ENCODE measurements at places on chromosomes 6 and 20.

- no peak for DNase-seq
These were observed 272.4 kb upstream of the EXOC2 start for GRCh38 chr6:965343-965742.

DNA sequence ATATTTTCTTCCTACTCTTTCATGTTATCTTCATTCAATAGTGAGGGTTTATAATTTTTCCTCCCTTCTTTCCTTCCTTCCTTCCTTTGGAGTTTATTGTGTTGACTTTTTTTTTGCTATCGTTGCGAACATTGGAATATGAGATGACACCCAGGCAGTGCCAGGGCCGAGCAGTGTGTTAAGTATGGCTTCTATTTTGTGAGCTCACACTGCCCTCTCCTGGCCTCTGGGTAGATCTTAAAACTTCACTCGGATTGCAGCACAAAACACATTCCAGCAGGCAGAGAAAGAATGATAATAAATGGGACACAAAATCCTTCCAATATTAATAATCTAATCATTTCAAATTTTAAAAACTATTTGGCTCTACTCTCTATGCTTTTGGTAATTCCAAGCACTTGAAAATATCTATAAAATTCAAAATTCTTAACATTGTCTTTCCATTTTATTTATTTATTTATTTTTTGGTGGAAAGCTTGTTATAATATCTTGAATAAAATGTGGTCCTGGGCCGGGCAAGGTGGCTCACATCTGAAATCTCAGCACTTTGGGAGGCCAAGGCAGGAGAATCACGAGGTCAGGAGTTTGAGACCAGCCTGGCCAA, 147.4 kb upstream of the OLIG3 start:
- DNase-seq: peak; percentile 21

DNA sequence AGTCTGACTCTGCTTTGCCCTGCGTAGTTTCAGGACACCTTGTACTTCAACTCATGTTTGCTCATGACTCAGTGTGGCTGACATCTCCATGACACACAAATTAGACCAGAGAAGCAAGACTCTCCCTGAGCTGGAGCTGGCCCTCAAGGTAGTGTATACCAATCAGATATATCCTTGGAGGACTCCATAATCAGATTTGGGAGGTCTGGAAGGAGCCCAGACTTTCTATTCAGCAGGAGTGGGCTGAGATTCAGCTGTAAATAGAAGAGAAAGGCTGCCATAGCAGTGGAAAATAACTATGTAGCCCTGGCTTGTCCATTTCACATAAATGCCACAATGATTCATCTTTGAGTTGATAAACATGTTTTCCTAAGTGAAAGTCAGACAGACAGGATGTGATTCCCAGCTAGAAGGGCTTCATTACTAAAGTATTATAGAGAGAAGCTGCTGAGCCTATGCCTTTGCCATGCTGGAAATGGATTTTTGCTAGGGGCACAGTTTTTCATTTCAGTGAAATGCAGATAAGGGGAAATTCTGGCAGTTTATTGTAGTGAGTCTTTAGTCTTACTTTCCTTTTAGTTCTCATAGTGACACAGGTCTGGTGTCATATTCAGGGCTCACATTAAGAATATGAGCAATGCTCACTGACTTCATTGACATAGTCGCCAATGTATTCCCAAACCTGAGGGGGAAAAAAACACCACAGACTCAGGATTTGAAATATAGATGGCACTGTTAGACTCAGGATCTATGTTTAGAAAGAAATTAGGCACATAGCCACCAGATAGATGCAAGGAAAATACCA, 95.3 kb downstream of the CLVS2 start:
- DNase-seq: no peak

DNA sequence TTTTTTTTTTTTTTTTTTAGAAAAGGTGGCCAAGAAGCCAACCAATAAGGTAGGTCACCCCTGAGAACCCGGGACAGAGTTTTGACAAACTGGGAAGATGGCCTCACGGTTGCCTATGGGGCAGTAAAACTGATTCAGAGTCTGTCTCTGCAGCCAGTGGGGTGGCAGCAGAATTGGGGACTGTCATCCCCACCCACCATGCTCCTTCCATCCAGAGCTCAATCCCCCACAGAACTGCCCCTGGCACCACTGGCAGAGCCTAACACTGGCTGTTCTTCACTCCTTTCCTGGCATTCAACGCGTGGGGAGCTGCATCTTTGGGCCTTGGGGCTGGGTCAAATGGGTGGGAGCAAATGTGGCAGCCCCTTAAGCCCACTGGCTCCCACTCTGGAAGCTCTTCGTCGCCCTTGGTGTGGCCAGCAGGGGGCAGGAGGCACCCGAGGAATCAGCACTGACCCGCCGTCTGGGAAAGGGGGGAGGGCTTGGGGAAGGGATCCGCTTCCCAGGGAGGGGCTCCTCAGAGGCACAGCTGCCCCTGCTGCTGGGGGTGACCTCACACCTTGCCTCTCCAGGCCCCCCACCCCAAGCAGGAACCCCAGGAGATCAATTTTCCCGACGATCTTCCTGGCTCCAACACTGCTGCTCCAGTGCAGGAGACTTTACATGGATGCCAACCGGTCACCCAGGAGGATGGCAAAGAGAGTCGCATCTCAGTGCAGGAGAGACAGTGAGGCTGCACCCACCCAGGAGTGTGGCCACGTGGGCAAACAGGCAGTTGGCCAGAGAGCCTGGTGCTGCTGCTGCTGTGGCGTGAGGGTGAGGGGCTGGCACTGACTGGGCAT, 10.4 kb downstream of the CD40 start:
- DNase-seq: no peak

GRCh38 chr6:161840380-161840779, 566.5 kb upstream of the AGPAT4 start:
- no peak for DNase-seq

DNA sequence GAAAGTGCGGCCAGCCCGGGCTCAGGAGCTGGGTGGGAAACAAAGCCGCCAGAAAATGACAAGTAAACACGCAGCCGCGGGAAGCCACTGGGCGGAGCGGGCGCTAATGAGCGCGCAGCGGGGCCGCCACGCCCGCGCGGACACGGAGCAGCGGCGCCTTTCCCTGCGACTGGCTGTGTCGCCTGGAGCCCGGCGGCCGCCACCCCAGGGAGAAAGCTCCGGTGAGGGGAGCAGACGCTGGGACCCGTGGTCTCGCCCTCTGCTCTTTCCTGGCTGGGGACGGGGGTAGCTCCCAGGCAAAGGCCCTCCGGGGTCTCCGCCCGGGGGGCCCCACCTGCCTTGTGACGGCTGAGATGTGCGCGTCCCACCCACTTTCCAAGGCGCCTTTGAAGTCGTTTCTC, 54.9 kb downstream of the PRR18 start:
- DNase-seq: no peak

GRCh38 chr20:34215711-34216381, 25.4 kb upstream of the ASIP start:
- peak; percentile 22 for DNase-seq

- no peak for DNase-seq
These were observed 15.7 kb downstream of the PXMP4 start for GRCh38 chr20:33704197-33704924.

DNA sequence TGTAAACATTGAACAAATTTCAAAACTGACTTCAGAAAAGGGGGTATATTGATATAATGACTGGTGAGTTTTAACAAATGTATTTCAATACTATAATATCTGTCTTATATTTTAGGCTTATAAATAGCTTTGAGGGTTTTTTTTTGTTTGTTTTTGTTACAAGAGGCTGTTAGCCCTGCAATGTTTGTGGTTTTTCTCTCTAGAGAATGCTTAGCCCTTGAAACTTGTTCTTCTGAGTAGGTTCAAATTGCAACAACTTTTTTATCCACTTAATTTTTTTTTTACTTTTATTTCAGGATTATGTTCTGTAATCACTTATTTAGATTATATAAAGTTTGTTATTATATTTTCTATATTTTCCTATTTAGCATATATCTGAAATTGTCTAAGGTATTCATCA, 333.2 kb downstream of the RIMS1 start:
- no peak for DNase-seq

- no peak for DNase-seq
These were observed 569.7 kb upstream of the MARCKS start for GRCh38 chr6:113287396-113287795.

Measured in activated CD4-positive, alpha-beta T cell treated with anti-CD3 and anti-CD28 coated beads, Interleukin-2, amount 50 U/mL, for 24 hours (primary cell).